Esophagus muscularis mucosa (tissue), 4 donors: ENCODE measurements at places on chromosomes 6 and 20. TPM values are rescaled to one million over a fixed set of nuclear protein-coding genes. Genes with fewer than 3 reads are reported as not detected.
A peak's percentile ranks its signal among the peaks of the same experiment; 100 is the strongest.

DNA sequence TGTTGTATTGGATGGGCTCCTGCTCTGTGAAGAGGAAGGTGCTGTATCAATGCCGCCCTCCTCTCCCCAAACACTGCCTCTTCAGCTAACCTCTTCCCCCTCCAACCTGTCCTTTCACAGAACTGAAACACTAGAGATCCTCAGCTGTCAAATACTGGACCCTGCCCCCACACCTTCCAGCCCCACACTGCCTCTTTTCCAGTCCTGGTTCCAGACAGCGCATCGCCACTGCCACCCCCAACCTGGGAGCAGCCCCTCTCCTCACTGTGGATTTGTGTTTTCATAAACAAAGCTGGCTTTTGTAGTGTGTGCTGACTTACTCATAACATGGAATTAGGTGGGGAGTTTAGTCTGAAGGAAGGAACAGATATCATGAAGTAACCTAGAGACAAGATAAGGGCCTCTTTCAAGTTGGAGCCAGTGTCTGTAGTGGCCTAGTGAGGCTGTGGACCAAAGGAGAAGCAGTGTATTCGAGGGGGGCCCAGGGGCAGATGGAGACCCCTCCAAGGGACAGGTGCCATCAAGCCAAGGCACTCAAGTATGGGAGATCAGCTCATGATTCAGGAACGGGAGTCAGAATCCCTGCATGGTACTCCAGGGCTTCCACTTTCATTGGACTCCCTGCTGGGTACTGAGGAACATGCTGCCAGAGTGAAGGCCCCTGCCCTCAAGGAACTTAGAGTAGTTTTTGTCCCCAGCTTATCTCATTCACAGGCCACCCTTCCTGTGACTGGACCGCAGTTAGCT, 2.1 kb downstream of the SCUBE3 start:
- no peak for DNase-seq

- no peak for DNase-seq
These were observed 1.8 kb downstream of the TREM1 start for GRCh38 chr6:41284726-41285125.

GRCh38 chr6:34204693-34205092, 32.0 kb upstream of the HMGA1 start:
- DNase-seq: no peak

- DNase-seq: no peak
These were observed 4.8 kb downstream of the FBXO5 start for GRCh38 chr6:152978058-152978457.

DNA sequence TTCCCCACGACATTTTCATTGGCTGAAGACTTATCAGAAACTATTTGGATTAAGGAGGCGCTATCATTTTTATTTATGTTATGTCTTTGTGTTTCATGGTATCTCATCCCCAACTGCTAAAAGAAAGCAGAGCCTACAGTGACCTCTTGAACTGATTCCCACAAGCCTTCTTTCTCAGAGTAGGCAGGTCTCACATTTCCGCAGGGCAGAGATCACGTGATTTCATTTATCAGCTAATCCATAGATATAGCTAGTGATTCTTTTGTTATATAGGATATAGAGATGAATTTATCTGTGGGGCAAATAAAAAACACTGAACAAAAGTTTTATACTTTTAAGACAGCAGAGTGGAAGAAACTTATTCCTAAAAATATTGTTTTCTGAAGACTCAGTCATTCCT, 25.0 kb upstream of the POPDC3 start:
- DNase-seq: peak; percentile 45

DNA sequence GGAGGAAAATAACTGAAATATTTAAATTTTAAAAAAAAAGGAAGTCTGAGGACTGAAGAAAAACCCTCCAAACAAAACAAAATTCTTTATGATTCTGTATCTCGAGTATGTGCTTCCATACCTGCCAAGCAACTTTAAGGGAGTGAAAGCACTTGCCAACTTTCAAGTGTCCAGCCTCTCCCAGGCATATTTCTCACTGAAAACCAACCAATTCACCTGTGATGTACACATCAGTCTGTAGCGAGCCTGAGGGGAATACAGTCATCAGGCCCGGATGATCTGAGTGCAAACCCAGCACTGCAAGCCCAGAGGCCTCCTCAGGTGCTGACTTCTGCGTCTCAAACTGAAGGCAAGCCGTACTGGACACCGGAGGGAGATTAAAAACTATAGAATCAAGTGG, 164.8 kb upstream of the NT5E start:
- DNase-seq: no peak

DNA sequence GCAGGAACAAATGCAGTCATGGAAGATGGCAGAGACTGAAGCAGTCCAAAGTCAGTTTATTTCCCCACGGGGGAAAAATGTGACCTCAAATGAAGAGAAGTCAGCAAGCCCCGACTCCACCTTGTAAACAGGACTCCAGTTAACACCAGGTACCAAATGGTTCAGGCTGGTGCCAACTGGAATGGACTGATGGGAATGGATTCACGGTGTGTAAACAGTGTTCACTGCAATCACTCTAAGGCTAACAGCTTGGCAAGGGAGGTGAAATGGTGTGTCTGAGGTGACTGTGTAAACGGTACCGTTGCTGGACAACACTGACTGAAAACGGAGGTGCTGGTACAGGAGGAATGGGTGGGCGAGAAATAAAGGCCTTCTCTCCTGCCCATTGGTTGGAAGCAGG, 12.0 kb downstream of the PLAGL2 start:
- DNase-seq: no peak

- DNase-seq: no peak
These were observed 8.0 kb upstream of the F13A1 start for GRCh38 chr6:6328451-6328850.

DNA sequence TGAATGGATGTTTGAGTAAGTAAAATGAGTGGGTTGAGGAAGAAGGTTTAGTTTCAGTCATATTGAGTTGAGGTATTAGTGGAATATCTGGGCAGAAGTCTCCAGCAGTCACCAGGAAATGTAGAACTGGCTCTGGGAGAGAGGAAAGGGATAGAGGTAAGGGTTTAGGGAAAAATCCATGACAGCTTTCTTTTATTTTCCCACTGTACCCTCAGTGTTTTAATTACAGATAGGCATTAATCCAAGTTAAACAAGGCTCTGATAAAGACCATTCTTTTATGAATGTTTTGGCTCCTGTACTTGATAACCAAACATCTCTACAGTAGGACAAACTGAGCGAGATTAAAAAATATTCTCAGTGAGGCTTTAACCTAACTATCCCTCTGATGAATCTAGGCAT, 318.4 kb upstream of the SYNCRIP start:
- no peak for DNase-seq

DNA sequence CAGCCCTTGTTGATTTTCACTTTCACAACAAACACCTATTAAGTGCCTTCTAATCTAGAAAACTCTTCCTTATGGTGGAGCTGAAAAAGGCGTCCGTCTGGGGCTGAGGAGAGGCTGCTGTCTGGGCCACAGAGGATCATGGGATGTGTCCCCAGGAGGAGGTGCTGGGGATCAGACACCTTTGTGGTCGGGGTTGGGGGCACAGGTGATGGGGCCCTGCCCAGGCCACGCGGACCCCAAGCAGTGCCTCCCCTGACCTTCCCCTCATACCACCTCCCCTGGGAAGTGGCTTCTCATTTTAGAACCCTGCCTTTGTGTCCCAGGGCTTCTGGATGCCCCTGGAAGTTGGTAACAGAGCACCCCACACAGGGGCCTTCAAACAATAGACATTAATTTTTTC, 41.1 kb downstream of the SUN5 start:
- DNase-seq: no peak

- no peak for DNase-seq
These were observed 237.4 kb downstream of the EYS start for GRCh38 chr6:65469650-65470049.

DNA sequence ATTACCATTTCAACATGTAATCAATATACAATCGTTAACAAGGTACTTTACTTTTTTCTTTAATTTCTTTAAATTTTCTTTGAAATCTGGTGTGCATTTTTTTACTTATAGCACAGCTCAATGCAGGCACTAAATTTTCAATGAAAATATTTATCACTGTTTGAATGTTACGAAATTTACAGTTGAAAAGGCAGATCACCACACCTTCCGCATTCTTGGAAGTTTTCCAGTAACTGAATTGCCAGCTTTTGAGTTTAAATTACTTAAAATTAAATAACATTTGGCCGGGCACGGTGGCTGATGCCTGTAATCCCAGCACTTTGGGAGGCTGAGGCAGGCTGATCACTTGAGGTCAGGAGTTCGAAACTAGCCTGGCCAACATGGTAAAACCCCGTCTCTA, 309.9 kb downstream of the BMP7 start:
- no peak for DNase-seq

- DNase-seq: no peak
These were observed 1360.1 kb upstream of the GJE1 start for GRCh38 chr6:140772576-140772975.

The MAP1LC3A gene
- 103 TPM for total RNA-seq

The DTNBP1 gene
- 26.8 TPM for total RNA-seq

The NFATC2 gene
- total RNA-seq: 14.4 TPM

The SLC12A5 gene
- 1.2 TPM for total RNA-seq

The PREX1 gene
- 37.1 TPM for total RNA-seq

The EFCAB8 gene
- not detected for total RNA-seq

The TUBB1 gene
- total RNA-seq: 0.83 TPM

The GNMT gene
- total RNA-seq: 2.3 TPM

The SIRPA gene
- 39.8 TPM for total RNA-seq

The HLA-DQB2 gene
- 0.69 TPM for total RNA-seq
